NCI-H2227 treated with DMSO at 0.1 percent for 48 hours (cell line): ENCODE measurements at places on chromosomes 16 and 17.

- no peak for DNase-seq
Observed at GRCh38 chr16:87127061-87127765, 190.0 kb downstream of the C16orf95 start.

DNA sequence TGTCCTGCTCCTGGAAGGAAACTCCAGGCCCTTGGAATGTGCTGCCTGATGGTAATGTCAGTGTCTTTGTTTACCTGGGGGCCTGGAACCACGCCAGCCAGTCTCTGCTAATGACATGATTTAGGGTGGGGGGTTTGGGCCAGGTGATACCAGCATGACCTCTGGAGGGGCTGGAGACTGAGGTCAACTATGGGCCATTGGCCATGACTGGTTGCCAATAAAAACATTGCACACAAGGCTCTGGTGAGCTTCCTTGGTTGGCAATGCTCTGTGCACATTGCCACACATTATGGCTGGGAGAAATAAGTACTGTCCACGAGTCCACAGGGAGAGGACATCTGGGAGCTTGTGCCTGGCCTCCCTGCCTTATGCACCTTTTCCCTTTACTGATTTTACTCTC lies 52.5 kb downstream of the LITAF start:
- no peak for DNase-seq

GRCh38 chr17:6627019-6627418 lies 13.5 kb downstream of the KIAA0753 start:
- DNase-seq, result no peak

DNA sequence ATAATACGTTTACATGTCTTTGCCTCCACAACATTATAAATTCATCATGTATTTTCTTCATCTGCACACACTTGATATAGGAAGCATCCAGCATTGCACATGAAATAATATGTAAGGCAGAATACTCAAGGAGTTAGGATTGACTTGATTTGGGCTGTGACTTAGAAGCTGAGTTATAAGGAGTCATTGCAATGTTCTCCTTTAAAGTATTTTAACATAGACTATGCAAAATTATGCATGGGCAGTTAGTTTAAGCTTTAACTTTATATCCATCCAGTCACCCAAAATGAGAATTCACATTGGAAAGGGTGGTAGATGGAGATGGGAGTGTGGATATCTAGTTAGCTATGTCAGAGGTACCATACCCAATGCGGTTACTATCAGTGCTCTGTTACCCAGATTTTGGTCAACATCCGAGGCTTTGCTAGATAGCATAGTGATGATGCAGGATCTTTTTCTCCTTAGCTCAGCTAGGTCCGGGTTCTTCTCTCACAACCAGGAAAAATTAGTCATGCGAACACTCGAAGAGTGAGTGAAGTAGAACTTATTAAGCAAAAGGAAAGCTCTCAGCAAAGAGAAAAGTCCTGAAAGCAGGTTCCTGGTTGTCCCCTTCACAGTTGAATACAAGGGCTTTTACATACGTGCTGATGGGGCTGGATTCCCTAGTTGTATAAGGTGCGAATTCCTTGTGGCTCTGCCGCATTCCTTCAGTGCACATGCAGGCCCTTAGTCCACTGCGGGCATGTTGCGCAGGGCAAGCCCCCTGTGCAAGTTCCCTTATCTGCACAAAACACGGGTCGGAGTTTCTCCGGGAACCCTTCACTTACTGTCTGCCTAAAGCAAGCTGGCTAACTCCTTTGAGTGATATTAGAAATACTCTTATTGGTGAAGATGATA lies 73.1 kb upstream of the FAM20A start:
- no peak for DNase-seq

GRCh38 chr16:31875112-31875803 lies 1.7 kb downstream of the ZNF267 start:
- no peak for DNase-seq

DNA sequence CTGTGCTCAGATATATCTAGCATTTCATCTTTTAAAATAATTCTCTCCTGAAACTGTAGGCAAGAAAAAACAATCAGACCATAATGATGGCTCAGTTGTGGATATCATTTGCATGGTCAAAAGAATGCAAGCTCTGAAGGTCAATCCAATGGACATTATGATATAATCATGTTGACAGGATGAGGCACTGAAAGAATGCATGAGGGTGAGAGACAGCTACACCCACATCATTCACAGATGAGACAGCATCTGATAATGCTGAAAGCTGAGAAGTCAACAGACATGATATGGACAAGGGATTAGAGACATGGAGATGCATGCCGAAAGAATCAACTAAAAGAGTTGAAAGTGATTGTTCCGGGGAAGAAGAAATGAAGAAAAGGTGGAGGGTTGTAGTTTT lies 346.4 kb upstream of the CDH5 start:
- no peak for DNase-seq
